ENCODE measurements at places on chromosomes 7 and 10.

DNA sequence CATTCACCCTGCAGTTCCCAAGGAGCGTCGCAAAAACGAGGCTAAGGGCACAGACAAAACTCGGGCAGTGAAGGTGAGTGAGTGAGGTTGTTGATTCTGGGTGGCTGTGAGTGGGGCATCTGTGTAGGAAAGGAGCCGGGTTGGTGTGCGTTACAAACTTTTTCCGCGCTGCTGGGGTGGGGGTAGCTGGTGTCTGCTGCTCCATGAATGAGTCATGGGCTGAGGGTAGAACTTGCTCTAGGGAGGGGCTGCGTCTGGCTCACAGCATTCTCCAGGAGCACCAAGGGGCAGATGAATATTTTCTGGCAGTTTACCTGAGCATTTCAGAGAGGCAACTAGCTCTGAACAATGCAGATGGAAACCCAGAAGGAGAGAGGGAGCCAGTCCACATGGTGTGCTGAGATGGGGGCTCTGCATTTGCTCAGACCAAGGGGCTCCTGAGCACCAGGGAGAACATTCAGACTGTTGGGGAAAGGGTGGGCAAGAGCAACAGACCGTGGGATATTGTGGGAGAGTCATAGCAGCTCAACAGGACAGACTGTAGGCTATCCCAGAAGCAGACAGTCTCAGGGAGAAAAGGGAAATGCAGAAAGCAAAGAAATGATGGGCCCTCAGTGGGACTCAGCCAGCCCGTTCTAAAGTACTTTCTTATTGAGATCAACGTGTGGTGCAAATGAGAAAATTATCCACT, 18.8 kb downstream of the NOBOX start:
- DNase-seq = no peak

DNA sequence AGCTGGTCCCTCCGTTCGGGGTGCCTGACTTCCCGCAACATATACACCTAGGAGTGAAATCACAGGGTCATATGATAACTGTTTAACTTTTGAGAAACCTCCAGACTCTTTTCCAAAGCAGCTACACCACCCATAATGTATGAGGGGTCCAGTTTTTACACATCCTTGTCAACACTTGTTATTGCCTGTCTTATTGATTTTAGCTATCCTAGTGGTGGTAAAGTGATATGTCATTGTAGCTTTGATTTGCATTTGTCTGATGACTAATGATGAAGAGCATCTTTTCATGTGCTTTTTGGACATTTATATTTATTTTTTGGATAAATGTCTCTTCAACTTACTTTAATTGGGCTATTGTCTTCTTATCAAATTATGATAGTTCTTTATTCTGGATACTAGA, 29.0 kb downstream of the SND1 start:
- no peak for DNase-seq

DNA sequence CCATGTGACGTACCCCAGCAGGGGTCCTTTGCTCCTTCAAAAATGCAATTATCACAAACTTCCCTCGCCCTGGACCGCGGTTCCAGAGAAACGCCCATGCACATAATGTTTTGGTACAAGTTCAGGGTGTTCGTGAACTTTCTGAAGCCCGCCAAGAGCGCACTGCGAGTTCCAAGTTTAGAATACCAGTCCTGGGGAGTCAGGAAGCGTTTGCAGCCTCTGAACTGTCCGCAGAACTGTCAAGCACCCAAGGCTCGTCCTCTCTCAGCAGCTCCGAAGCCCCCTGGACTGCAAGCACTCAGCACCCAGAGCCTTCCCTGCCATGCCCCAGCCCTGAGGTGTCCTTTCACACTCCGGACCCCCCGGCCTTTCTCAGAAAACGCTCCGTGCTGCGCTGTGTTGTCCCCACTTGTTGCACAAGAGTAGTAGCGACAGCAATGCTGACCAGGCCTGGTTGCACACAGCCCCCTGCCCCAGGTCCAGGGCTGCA, 30.3 kb downstream of the CALML3 start:
- DNase-seq = no peak

- DNase-seq = no peak
These were observed 71.5 kb downstream of the CARD11 start for GRCh38 chr7:2971914-2972834.

GRCh38 chr10:110790913-110791506, 80.7 kb upstream of the PDCD4 start:
- no peak for DNase-seq

GRCh38 chr7:24283897-24284698, at the start of gene NPY:
NPY (plus strand) TSS chr7:24284190; CDS start chr7:24285241, 1,051 bp downstream.
- no peak for DNase-seq

DNA sequence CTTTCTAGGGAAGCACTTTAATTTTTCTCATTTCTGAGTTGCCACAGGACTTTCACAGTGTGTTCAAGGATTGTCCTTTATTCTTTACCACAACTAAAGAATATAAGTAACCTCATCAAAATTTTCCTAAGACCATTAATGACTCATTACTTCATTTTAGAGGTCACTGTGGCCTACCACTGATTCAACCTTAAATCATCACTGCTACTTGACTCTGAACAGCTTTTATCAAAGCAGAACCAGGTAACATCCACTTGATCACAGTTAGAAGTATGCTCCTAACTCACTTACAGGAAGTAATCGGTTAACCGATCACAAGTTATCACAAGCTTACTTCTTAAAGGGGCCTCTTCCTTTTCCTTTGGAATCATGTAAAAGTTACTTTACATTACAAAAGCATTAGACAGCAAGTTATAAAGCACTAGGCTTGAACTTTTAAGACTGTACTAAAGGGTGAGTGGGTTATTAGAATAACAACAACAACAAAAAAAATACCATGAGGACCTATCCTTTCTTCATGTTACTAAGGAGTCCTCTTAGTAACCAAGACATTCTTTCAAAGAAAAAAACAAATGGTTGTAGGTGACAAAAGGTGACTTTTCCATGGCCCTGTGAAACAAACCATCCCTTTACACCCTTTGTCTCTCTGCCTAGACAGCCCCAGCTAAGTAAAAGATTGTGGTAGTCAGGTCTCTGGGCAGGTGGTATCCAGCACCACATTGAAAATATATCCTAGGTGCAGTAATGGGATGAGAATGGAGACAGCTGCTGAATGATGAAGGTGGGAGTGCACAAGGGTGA, 40.0 kb upstream of the PDK4 start:
- DNase-seq = no peak

DNA sequence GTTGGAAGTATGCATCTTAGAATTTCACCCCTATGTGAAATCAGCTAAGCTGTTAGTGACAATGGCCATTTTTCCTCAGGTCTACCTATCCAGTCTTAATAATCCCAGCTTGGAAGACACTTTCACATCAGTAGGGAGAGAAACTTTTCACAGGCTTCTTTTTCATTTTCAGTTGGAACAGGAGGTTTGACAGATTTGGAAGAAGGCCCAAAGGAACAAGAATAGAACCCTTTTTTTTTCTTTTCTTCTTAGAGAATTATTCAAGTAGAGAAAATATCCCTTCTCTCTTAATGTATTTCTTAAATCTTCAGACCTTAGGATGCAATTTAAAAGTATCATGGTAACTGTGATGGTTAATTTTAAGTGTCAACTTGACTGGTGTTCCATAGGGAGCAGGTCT, 410.5 kb upstream of the C7orf33 start:
- DNase-seq = no peak

GRCh38 chr10:56357018-56357417, 4.0 kb downstream of the ZWINT start:
- no peak for DNase-seq

DNA sequence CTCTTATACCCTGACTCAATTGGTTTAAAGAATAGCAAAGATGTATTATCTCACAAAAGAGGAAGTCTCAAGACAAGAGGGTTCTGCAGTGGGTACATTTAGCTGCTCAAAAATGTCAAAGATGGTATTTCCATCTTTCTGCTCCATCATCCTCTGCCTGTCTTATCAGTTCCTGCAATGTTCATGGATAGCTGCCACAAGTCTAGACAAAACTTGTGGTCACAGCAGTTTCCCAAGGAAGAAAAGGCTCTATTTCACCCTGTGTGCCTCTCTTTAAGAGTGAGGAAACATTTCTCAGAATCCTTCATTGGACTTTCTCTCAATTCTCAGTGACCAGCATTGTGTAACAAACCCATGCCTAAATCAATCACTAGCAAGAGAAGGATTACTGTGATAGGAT, 634.2 kb upstream of the AUTS2 start:
- no peak for DNase-seq

DNA sequence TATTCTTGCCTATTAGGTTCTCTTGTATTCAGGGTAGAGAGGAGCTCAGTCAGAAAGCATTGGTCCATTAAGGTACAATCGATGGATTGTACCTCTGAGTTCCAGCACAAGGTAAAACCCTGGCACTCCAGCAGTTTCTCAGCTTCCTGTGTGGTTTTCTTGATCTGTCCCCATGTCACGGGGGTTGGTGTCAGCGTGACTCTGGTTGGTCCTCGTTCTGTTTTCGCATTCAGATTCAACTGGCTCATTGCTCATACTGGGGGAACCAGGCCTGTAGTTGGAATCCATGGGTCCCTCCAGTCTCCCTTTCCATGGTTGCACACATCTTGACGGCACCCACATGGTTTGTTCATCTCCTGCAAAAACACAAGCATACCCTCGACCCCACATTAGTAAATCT, 32.7 kb upstream of the RASGEF1A start:
- no peak for DNase-seq

DNA sequence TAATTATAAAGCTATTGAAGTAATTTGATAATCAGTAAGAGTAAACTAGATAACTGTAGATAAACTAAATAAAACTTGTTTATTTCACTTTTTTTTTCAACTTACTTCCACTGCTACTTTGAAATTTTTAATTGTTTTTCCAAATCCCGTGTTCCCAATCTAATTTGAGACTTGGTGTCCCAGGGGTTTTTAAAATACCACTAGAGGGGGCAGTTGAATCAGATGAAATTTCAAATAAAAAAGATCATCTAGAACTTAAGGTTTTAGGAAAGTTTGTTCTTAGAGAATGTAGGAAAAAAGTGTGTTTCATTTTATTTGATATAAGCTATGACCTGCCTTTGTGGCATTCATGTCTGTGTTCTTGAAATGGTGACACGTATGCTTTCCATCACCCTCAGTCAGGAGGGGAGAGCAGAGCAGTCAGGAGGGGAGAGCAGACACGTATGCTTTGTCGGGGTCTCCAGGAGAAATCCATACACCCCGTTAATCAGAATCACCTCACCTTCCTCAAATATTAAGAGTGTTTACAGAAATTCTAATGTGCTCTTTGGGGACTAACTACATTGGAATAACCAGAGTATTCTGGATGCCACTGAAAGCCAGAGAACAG, 49.9 kb downstream of the C10orf67 start:
- DNase-seq = no peak

DNA sequence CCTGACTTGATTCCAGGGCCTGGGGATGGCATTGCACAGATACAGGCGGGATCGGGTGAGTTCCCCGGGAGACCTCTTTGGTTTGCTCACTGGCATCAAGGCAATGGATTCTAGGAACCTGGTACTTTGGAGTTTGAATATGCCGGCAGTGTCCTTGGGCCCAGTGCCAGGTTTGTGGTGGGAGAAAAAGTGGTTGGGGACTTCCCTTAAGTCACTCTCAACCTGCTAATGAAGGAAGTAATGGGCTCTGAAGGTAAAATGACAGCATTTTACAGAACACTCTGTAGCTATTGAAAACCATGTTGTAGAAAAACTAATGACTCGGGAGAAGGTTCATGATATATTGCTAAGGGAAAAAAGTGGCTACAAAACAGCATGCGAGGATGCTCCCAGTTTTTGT, 129.9 kb downstream of the CFAP58 start:
- no peak for DNase-seq

- no peak for DNase-seq
These were observed 46.4 kb upstream of the CC2D2B start for GRCh38 chr10:95861386-95861785.

DNA sequence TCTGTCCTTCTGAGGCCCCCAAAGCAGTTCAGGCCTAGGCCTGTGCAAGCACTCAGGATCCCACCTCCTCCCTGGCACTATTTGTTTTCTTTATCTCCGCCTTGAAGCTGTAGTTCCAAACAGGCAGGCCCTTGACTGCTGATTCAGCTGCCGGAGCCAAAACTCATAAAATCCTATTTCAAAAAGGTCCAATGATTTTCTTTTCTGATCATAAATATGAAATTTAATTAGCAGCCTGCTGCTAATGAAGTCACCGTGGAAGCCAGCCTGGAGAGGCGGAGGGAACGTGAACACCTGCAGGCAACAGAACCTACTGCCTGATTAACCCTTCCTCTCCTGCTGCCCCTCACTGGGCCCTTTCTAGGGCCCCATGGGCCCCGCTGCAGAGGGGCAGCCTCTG, 60.1 kb downstream of the CARD11 start:
- no peak for DNase-seq

- no peak for DNase-seq
These were observed 87.1 kb upstream of the AHR start for GRCh38 chr7:17211307-17211836.

GRCh38 chr10:47256751-47257336, 43.2 kb upstream of the GDF10 start:
- DNase-seq = no peak

- no peak for DNase-seq
These were observed 57.8 kb downstream of the SYPL1 start for GRCh38 chr7:106054156-106054910.

- no peak for DNase-seq
These were observed 72.5 kb upstream of the GSDME start for GRCh38 chr7:24829787-24830186.

- no peak for DNase-seq
These were observed 75.5 kb downstream of the CARD11 start for GRCh38 chr7:2968176-2968575.

GRCh38 chr10:47025540-47026300, 114.5 kb downstream of the PTPN20 start:
- no peak for DNase-seq

DNA sequence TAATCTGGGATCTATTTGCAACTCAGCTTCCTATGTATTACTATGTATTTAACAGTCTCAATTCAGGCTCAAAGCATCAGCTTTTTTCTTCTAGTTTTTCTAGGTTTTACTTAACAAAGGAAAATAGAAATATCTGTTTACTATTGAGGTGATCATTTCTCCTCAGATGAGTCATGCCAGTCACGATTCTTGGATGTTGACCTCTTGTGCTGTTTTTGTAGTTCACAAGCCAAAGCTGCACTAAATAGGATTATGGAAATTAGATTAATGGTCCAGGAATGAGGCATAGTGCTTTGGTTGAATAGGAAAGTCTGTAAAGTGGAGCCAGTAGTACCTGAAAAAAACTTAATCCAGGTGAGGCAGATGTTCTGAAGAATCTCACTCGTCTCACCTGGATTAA, 198.3 kb upstream of the KAT6B start:
- no peak for DNase-seq

GRCh38 chr10:88244781-88245625, 338.1 kb downstream of the RNLS start:
- DNase-seq = peak; percentile 25

DNA sequence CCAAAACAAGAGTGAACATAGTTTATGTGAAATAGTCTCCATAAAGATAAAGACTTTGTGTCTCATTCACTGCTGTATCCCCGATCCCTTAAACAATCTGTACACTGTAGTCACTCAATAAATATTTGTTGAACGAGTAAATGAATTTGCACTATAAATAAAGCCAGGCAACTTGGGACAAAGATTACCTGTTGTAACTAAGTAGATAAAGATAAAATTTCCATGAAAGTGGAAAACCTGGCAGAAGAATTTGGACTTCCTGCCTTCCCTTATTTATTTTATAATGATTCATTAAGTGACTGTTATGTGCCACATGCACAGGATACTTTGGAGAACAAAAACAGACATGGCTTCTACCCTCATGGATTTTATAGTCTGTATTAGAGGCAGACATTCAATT, 277.7 kb upstream of the KAT6B start:
- no peak for DNase-seq

- no peak for DNase-seq
These were observed 14.0 kb upstream of the IL6 start for GRCh38 chr7:22712999-22713398.

- peak; percentile 29 for DNase-seq
These were observed 2.2 kb downstream of the BBIP1 start for GRCh38 chr10:110916554-110917346.
